ENCODE measurements at places on chromosomes 11 and 22.

DNA sequence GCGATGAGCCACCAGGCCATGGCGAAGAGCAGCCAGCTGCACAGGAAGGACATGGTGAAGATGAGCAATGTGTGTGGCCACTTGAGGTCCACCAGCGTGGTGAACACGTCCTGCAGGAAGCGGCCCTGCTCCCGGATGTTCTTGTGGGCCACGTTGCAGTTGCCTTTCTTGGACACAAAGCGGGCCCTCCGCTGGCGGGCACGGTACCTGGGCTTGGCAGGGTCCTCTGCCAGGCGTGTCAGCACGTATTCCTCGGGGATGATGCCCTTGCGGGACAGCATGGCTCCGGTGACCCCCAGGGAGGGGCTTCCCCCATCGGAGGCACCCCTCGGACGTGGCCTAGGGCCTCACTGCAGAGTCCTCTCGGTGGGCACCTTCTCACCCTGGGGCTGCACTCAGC is 648 bp downstream of the KCNJ11 start:
- DNase-seq: no peak

DNA sequence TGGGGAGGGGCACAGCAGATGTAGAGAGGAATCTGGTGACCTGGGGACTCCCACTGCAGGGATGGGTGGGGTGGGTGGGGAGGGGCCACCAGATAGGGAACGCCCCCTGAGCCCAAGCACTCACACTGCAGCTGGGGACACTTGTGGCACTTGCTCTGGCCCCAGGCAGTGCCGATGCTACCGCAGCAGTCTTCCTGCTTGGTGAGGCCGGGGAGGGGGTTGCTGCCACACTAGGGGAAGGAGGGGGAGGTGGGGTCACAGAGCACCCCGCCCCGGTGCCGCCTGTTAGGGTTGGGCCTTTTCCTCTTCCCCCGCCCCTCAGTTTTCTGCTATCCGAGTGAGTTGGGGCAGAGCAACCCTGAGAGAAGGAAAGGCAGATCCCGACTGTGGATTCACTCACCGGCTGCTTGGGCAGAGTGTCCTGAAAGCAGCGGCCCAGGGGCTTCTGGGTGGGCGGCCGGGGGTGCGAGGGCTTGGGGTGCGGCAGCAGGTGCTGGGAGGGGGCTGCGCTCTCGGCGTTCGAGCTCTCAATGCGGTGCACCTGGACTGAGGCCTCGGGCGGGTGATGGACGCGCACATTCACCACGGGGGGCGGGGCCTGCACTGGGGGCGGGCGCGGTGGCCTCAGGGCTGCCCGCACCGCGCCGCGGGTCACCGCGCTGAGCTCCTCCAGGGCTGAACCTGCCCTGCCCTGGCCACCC is 4.7 kb downstream of the LTBP3 start:
- no peak for DNase-seq

DNA sequence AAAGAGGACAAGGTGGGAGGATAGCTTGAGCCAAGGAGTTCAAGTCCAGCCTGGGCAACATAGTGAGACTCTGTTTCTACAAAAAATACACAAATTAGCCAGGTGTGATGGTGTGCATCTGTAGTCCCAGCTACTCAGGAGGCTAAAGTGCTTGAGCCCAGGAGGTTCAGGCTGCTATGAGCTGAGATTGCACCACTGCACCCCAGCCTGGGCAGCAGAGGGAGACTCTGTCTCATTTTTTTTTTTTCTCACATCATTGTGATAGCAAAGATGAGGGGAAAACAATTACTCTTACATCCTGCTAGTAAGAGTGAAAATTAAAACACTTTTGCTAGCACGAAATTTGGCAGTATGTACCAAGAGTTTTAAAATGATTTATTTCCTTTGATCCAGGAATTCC is 463.7 kb downstream of the TMEM135 start:
- no peak for DNase-seq

GRCh38 chr11:74024261-74025029 is 15.6 kb upstream of the UCP3 start:
- DNase-seq: no peak

GRCh38 chr11:47186700-47187695 is 764 bp upstream of the PACSIN3 start:
- peak; percentile 72 for DNase-seq

GRCh38 chr22:32815943-32816342 is 14.4 kb downstream of the TIMP3 start:
- peak; percentile 54 for DNase-seq
